ENCODE measurements at places on chromosomes 12 and 14. TPM values are rescaled to one million over a fixed set of nuclear protein-coding genes. Genes with fewer than 3 reads are reported as not detected.

GRCh38 chr12:42696406-42697149 lies 107.0 kb upstream of the PRICKLE1 start:
- H3K4me1 ChIP-seq: peaks cover 20% of the 10 kb centered on the region
- H3K4me3 ChIP-seq: no peak overlapping the region
- peak overlapping the region; percentile 27 for H3K27ac ChIP-seq
- no peaks in the 10 kb centered on the region for H3K36me3 ChIP-seq

- H3K4me3 ChIP-seq: no peak overlapping the region
- H3K36me3 ChIP-seq: no peaks in the 10 kb centered on the region
- no peaks in the 10 kb centered on the region for H3K4me1 ChIP-seq
- DNase-seq: no peak
- no peak overlapping the region for H3K27ac ChIP-seq
Measured at GRCh38 chr14:67951529-67952135, 132.1 kb downstream of the RAD51B start.

BTBD7 gene
- total RNA-seq: 28.5 TPM

DNA sequence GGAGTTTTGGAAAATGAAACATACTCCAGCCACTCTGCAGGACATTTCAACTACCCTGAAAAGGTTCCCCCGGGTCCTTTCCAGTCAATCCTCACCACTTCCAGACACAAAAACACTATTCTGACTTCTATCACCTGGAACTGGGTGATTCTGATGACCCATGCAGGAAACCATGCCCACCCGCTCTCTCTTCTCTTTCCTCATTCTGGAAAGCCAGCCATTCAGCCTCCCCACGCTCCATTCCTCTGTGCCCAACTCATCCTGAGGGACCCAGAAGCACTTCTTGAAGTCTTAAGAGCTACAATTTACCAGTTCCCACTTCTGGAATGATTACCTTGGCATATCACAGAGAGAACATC lies 3.2 kb downstream of the CCDC88C start:
- H3K4me3 ChIP-seq: peak overlapping the region; percentile 0
- H3K27me3 ChIP-seq: no peaks in the 10 kb centered on the region
- DNase-seq: no peak
- H3K36me3 ChIP-seq: no peaks in the 10 kb centered on the region
- H3K4me1 ChIP-seq: peaks cover 24% of the 10 kb centered on the region

DNA sequence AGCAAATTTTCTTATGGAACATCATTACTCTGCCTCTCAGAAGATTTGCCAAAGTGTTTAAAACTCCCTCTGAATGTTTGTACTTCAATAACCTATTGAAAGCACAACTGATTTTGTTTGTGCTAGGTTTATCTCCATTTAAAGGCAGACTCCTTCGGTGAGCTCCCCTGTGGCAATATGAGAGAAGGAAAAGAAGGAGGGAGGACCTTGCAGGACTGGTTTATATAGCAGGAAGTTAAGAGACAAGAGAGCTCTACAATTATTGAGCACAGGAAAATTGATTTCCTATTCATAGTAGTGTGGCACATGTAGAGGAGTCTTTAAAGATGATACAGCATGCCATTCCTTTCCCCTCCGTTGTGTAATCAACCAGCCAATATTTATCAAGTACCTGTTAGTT lies 75.5 kb downstream of the PDE3A start:
- H3K4me3 ChIP-seq: no peak overlapping the region
- H3K4me1 ChIP-seq: peaks cover 6% of the 10 kb centered on the region
- H3K27me3 ChIP-seq: no peaks in the 10 kb centered on the region
- no peaks in the 10 kb centered on the region for H3K36me3 ChIP-seq

GRCh38 chr14:99966912-99967311 lies 98.3 kb upstream of the EVL start:
- H3K4me1 ChIP-seq: no peaks in the 10 kb centered on the region
- no peak overlapping the region for H3K4me3 ChIP-seq
- DNase-seq: no peak
- H3K36me3 ChIP-seq: no peaks in the 10 kb centered on the region
- H3K27me3 ChIP-seq: no peaks in the 10 kb centered on the region

DNA sequence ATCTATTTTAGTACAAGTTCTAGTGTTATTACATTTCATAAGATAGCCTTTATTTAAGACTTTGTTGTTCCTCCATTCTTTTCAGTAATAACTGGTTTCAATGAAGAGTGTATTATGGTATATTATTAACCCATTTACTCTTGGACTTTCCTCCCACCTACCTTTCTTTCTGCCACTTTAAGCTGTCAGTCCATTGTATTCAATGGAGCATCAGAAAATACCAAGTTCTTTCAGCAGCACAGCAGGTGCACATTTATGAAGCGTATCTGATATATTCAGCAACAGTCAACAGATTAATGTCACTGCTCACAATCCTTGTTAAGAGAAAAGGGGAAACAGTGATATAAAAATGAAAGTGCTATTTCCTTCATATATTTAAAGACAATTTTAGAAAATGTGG lies 660.9 kb downstream of the C12orf50 start:
- H3K4me3 ChIP-seq: no peak overlapping the region
- H3K27ac ChIP-seq: no peak overlapping the region
- no peaks in the 10 kb centered on the region for H3K36me3 ChIP-seq
- H3K4me1 ChIP-seq: no peaks in the 10 kb centered on the region

MEG3 gene
- 126 TPM for total RNA-seq

GRCh38 chr12:119440803-119441360 lies 106.4 kb downstream of the CCDC60 start:
- H3K36me3 ChIP-seq: no peaks in the 10 kb centered on the region
- H3K27ac ChIP-seq: no peak overlapping the region
- no peak overlapping the region for H3K4me3 ChIP-seq
- no peak for DNase-seq

ZDHHC22 gene
- total RNA-seq: not detected

GRCh38 chr12:2384533-2385351 lies 332.0 kb downstream of the CACNA1C start:
- peaks cover 28% of the 10 kb centered on the region for H3K4me1 ChIP-seq
- peak overlapping the region; percentile 7 for H3K4me3 ChIP-seq
- peak overlapping the region; percentile 82 for H3K27ac ChIP-seq
- no peaks in the 10 kb centered on the region for H3K27me3 ChIP-seq
- no peak for DNase-seq

DNA sequence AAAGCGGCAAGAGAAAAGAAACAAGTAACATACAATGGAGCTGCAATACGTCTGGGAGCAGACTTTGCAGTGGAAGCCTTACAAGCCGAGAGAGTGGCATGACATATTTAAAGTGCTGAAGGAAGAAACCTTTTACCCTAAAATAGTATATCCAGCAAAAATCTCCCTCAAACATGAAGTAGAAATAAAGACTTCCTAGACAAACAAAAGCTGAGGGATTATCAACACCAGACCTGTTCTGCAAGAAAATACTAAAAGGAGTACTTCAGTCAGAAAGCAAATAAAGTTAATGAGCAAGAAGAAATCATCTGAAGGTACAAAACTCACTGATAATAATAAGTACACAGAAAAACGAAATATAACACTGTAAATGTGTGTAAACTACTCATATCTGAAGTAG lies 77.5 kb upstream of the ABCD2 start:
- no peaks in the 10 kb centered on the region for H3K27me3 ChIP-seq
- no peaks in the 10 kb centered on the region for H3K36me3 ChIP-seq
- no peak overlapping the region for H3K4me3 ChIP-seq
- H3K4me1 ChIP-seq: no peaks in the 10 kb centered on the region
- no peak for DNase-seq

A2M gene
- 274 TPM for total RNA-seq

CMTM5 gene
- total RNA-seq: not detected

DNA sequence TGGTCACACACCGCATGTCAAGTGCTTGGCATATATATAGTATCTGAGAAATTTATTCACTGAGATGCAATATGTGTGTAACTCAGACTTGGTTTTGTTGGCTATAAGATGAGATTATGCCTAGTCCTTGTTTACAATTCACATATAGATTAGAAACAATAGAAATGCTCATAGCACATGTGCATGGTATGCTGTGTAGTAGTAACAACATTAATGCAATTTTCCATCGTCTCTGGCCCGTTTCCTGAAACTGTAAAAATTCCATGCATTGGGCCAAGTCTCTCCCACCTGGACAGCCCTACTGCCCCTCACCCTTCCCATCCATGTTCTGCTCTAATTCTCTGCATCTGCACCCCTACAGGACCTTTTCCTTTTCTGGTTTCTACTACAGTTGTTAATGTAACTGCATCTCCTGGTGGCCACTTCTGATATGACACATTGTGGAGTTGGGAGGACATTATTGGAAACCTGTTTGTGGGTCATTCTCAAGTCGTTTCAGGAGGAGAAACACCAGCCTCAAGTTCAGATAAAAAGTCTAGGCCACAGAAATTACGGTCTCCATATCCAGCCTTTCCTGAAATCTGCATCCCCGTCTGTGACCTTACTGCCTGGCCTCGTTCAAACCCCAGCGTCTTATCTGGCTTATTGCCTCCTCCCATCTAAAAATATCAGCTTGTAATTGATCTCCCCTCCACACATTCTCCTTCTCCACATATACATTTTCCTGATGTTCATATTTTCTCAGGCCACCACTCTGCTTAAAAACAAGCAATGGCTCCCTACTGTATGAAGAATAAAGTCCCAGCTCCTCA lies 37.5 kb downstream of the EMP1 start:
- no peaks in the 10 kb centered on the region for H3K4me1 ChIP-seq
- H3K27me3 ChIP-seq: no peaks in the 10 kb centered on the region

DNA sequence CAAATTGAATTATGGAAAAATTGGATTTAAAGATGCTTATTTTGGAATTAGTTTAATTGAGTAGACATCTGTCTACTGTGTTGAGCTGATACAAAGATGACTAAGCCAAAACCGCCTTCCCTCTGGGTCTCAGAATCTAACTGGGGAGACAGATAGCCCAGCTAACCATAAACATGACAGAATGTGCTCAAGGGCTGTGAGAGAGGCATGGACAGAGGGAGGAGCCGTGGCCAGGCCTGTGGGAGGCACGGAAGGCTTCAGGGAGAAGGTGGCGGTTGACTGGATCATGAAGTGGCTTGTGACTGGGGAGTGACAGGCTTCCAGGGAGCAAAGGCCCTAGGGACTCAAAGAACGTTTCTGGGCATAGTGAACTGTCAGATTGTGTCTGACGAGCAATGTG lies 74.6 kb downstream of the DACT1 start:
- no peak overlapping the region for H3K4me3 ChIP-seq
- no peak for DNase-seq
- no peak overlapping the region for H3K27ac ChIP-seq
- peaks cover 6% of the 10 kb centered on the region for H3K4me1 ChIP-seq
- H3K36me3 ChIP-seq: no peaks in the 10 kb centered on the region
- H3K27me3 ChIP-seq: no peaks in the 10 kb centered on the region

GRCh38 chr14:106790189-106791036 lies 1264.0 kb downstream of the TMEM121 start:
- no peaks in the 10 kb centered on the region for H3K4me1 ChIP-seq
- no peak for DNase-seq
- H3K27ac ChIP-seq: no peak overlapping the region
- no peaks in the 10 kb centered on the region for H3K27me3 ChIP-seq
- no peaks in the 10 kb centered on the region for H3K36me3 ChIP-seq

DNA sequence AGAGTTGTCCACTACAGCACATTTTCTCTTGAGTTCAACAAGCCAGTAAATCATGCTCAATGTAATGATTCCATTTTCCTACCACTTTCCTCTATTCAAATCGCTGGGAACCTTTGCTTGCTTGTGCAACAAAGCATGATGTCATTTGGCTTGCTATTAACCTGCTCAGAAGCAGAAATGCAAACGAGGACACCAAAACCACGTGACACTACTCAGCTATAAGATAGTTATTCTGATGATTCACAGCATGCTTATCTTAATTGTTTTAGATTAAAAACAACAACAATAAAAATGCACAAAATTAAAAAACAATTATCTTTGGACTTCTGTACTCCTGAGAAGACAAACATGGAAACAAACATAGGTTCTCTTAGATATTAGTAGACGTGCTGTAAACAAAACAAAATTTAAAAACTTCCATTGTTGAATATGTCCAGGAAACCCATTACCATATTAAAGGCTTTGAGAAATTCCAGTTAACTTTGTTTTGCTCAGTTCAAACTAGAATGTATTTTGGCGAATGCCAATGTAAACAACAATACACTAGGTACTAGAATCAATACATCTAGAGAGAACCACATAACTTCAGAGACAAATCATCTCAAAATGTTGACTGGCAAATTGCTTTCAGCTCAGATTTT lies 77.5 kb upstream of the KRAS start:
- no peaks in the 10 kb centered on the region for H3K36me3 ChIP-seq
- no peaks in the 10 kb centered on the region for H3K27me3 ChIP-seq
- no peak overlapping the region for H3K27ac ChIP-seq
- no peak for DNase-seq

DNA sequence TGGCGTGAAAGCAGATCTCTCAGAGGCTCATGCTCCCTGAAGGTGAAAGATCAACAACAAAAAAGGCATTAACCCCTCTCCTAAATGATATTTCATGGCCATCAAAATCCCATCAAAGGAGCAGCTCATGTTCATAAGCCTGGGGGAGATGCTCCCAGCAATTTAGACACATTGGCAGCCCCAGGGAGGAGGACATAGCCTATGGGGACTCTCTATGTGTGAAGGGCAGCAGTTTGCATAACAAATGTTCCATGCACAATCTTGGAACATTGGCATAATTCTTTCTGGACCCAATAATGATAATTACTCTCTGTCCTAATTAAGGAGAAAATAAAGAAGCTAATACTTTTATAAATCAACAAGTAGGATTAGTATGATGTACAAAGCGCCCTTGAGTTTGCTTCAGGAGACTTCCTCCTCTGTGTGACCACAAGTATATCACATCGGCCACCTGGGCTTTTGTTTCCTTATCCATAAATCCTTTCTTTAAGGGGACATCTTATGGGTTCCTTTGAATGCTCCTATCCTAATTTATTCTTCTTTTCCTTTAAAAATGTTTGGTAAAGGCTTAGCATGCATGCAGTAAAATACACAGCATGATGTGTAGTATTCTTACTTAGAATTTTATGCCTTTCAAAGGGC lies 161.9 kb upstream of the PLEKHG7 start:
- H3K4me1 ChIP-seq: peaks cover 38% of the 10 kb centered on the region
- DNase-seq: no peak
- no peaks in the 10 kb centered on the region for H3K36me3 ChIP-seq
- H3K27me3 ChIP-seq: no peaks in the 10 kb centered on the region
- H3K4me3 ChIP-seq: no peak overlapping the region
- no peak overlapping the region for H3K27ac ChIP-seq

DNA sequence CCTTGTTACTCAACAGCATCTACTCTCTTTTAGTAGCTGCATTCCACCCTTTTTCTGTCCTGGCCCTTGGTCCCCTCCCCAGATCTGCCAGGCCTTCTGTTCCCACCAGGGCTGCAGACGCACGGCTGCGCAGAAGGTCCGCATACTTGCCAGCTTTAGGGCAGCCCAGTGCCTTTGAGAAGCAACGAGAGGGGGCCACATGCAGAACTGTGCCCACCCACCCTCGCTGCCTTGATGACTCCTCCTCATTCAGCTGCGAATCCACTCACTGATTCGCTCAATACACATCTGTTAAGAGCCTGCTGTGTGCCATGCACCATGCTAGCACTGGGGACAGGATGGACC lies 39.2 kb downstream of the PRIMA1 start:
- DNase-seq: no peak
- no peaks in the 10 kb centered on the region for H3K27me3 ChIP-seq
- no peak overlapping the region for H3K27ac ChIP-seq
- no peak overlapping the region for H3K4me3 ChIP-seq
- H3K4me1 ChIP-seq: no peaks in the 10 kb centered on the region
